ENCODE measurements at places on chromosomes 4 and X.

GRCh38 chr4:108763226-108763593 is 357 bp upstream of the ETNPPL start:
- no peak for DNase-seq

- no peak for DNase-seq
These were observed 130.2 kb downstream of the ELOVL6 start for GRCh38 chr4:110068248-110068647.

- DNase-seq: no peak
These were observed 9.3 kb upstream of the SH3TC1 start for GRCh38 chr4:8189551-8190466.

- DNase-seq: no peak
These were observed 2.7 kb downstream of the PLS3 start for GRCh38 chrX:115563633-115564162.

DNA sequence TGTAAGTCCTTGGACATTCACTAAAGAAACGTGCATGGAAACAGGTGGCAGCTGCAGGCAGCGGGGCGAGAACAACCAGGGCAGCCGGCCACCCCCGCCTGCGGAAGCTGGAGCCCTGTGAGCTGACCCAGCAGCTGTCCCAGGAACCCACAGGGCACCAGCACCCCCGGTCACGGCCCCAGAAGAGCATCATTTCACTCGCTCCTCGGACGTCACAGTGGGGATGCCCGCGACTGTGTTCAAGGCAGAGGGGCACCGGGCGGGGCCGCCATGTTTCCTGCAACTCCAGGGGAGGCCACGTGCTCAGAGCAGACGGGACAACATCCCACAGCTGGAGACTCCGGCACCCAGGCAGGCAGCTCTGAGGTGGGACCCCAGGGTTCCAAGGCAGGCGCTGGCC is 45.0 kb upstream of the CPLX1 start:
- no peak for DNase-seq

- no peak for DNase-seq
These were observed 29.0 kb upstream of the SLC2A9 start for GRCh38 chr4:10050261-10050661.

DNA sequence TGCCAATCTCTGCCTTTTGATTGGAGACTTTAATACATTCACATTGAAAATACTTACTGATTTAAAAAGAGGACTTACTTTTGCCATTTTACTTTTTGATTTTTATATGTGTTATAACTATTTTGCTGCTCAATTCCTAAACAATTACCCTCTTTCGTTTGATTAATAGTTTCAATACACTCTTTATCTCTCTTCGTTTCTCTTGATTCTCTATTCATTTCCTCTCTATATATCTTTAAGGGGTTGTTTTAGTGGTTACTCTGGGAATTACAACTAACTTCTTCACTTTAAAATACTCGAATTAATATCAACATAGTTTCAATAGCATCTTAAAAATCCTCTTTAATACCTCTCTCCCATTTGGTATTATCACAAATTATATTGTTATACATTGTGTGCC is 116.6 kb downstream of the PTCHD1 start:
- no peak for DNase-seq

DNA sequence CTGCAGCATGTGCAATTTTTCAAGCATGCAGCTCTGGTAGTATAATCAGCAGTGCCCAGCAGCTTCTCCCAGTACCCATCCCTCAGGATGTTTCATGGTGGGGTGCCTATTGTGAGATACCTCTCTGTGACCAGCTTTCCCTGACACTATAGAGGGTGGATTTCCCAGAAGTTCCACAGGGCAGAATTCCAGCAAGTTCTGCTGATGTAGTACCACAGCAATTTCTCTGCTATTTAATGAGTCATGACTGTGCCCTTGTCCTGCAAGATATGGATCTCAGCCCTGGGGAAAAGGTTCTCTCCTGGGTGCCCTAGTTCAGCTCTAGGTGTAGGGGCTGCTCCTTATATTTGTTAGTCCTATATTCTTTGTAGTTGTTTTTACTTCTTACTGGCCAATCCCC is 174.8 kb downstream of the ENOX2 start:
- no peak for DNase-seq

DNA sequence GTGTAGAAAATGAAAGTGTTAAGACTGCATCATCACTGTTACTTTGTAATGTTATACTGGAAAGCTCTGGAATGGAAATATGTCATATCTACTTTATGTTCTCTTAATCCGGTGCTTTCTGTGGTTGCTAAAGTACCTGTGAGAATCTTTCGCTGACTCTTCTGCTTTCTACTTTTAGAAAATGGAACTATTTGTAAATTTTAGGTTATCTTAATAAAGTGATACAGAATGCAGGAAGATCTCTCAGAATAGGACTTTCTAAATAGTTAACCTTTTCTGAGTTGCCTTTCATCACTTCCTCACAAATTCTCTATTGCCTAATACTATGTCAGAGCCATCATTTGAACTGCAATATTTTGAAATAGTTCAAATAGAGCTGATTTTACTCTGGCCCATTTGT is 69.3 kb downstream of the BMP2K start:
- DNase-seq: no peak

GRCh38 chr4:179017581-179017980 is 1575.3 kb upstream of the AGA start:
- DNase-seq: no peak

GRCh38 chrX:95675011-95675410 is 1009.6 kb upstream of the DIAPH2 start:
- DNase-seq: no peak

GRCh38 chr4:183721207-183722081 is 62.4 kb downstream of the TRAPPC11 start:
- DNase-seq: no peak

DNA sequence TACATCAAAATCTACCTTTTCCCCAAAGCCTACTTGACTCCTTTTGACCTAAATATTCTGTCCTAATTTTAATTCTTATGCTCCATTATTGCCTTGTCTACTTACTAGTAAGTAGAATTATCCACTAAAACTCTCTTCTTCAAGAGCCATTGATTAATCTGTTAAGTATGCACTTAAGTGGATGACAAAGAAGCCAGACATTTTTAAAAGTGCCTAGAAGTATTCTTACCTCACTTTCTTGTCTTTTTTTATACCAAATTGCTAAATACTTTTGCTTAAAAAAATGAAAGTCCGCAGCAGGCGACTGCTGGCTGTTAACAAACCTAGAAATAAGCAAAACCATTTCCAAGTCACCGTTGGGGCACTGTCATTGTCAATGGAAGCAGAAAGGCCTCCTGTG is 20.1 kb upstream of the FRMPD4 start:
- no peak for DNase-seq

DNA sequence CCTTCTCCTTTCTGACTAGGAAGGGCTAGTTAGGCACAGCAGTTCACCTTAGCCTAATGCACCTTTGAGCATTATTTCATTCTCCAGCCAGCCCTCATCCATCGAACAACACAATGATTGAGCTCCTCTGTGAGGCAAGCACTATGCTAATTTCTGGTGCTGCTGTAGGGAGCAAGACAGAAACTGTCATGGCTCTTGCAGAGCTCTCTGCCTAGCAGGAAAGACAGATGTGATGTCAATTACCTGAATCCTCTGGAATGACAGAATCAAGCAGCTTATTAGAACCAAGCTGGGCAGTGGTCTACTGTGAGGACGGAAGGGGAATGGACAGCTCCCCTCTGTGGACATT is 256.1 kb upstream of the NOCT start:
- DNase-seq: no peak

GRCh38 chr4:61727286-61727685 is 527.2 kb downstream of the ADGRL3 start:
- no peak for DNase-seq

- no peak for DNase-seq
These were observed 5.7 kb downstream of the CSN1S1 start for GRCh38 chr4:69936566-69936965.

DNA sequence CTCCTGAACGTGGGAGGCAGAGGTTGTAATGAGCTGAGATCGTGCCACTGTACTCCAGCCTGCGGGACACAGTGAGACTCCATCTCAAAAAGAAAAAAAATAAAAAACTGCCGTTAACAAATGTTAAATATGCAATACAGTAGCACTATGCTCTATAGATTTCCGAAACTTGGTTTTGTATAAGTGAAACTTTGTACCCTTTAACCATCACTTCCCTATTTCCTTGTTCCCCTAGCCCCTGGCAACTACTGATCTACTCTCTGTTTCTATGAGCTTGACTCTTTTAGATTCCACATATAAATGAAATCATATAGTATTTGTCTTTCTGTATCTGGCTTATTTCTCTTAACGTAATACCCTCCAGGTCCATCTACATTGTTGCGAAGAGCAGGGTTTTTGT is 74.1 kb downstream of the TAB3 start:
- no peak for DNase-seq

- DNase-seq: no peak
These were observed 263.1 kb downstream of the GUCY2F start for GRCh38 chrX:109218761-109219160.

DNA sequence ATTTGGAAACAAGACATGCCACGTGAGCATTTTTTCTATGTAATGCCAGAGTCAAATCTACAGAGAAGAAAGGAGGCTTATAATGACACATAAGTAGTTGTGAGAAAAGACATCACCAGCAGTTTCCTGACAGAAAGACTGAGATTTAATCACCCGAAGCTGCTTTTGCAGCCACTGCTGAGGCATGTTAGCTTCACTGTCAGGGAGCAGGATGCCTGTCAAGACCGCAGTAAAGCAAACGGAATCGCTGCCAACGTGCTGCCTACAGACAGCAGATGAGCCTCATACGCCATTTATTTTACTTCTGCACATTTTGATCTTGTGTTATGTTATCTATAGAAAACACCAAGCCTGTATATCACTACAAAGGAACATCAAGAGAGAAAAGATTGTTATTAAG is 68.7 kb upstream of the NDST3 start:
- DNase-seq: no peak

DNA sequence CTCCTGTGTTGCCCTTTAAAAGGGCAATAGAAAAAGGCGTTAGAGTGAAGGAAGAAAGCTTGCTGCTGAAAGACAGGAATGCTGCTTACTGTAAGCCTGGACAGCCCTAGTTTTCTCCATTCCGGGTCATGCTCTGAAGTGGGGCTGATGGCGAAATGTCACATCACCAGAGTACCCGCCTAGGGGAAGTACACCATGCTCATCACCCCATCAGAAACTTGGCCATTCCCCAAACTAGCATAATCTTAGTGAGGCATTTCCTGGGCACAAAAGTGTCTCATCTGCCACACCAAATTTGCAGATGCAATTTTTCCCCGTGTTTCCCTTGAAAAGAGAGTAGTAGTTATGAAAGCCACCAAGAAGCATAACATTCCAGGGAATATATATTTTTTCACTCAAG is 47.8 kb upstream of the CAMK2D start:
- DNase-seq: peak; percentile 36

GRCh38 chr4:174665799-174666198 is 143.5 kb upstream of the HPGD start:
- no peak for DNase-seq

DNA sequence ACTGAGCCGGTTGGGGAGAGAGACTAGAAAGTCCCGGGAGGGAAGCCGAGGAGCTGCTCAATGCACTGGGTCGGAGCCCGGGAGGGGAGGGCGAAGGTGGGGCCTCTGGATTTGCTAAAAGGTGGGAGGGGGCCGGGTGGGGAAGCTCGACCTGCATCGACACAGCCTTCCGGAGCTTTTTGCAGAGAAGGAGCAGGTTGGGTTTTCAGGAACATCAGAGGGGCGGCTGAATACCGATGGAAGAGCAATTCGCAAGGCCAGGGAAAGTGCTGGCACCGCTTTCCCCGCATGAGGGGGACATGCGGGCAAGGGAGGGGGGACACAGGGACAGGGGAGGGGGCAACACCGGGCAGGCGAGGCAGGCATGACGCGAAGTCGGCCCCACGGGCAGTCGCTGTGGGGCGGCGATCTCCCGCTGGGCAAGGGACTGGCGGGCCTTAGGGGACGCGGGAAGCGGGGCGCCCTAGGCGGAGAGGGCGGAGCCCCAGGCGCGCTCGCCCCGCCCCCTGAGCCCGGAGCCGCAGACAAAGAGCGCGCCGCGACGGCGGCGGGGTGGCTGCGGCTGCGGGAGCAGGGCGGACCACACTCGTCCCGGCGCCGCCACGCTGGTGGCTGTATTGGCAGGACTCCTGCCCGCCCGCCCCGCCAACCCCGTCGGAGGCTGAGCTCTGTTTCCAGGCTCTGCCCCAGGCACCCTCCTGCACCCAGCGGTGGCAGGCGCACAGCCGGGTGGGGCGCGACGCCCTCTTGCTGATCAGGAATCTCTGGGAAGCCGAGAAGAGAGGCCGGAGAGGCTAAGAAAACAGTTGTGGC is 11.6 kb downstream of the PDZD4 start:
- DNase-seq: no peak

DNA sequence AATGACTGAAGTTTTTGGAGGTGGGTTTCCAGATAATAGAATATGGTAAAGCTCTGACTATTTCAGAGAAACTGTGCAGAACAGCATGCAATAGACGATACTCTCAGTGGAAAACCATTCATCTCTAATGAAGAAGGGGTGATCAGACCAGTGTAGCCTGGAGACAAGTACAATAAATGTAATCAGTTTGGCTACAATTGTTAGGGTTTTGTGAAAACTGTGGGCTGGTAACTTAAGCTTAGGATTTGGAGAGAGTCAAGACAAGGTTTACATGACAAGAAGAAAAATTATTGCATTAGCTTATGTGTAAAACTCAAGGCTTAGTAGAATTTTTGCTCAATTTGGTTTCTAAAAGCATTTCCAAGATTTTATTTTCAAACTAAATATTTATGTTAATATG is 241.5 kb upstream of the ANKRD50 start:
- no peak for DNase-seq

DNA sequence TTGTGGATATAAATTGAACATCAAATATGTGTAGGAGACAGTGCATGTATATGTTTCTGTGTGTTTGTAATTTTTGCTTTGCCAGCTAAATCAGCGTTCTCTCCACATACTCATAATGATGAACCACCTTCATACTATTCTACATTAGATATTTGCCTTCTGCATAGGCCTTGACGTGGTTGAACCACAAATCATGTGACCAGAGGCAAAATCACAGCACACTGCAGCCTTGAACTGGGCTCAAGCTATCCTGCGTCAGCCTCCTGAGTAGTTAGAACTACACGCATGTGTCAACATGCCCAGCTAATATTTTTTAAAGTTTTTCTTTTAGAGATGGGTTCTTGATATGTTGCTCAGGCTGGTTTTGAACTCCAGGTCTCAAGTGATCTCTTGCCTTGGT is 9.5 kb downstream of the UBQLN2 start:
- no peak for DNase-seq

DNA sequence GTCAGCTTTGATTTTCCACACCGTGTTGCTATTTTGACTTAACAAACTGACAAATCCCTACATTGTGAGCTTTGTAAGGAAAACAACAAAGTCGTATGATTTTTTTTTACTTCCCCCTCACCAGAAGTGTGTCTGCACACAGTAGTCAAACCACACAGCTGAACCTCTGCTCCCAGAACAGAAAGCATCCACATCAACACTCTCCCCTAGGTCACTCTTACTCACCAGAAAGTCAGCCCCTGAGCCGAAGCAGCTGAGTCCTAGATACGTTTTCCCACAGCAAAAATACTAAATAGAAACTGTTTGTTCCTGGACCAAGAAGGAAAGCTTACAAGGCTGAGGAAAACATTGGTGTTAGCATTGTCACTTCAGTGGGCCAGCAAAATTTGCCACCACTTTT is 305.7 kb downstream of the DHX15 start:
- DNase-seq: no peak

GRCh38 chr4:81490403-81491160 is 18.9 kb upstream of the RASGEF1B start:
- DNase-seq: no peak
